ENCODE measurements at places on chromosomes 1 and 21. TPM values are rescaled to one million over a fixed set of nuclear protein-coding genes. Genes with fewer than 3 reads are reported as not detected.

- DNase-seq, result no peak
These were observed 59.9 kb downstream of the UBE2U start for GRCh38 chr1:64263335-64263734.

GRCh38 chr1:227732586-227733308, 2.4 kb downstream of the JMJD4 start:
- no peak for DNase-seq

The NLRP3 gene
- total RNA-seq, result 0.56 TPM

GRCh38 chr1:207397525-207397926, 56.6 kb upstream of the CR2 start:
- no peak for DNase-seq

DNA sequence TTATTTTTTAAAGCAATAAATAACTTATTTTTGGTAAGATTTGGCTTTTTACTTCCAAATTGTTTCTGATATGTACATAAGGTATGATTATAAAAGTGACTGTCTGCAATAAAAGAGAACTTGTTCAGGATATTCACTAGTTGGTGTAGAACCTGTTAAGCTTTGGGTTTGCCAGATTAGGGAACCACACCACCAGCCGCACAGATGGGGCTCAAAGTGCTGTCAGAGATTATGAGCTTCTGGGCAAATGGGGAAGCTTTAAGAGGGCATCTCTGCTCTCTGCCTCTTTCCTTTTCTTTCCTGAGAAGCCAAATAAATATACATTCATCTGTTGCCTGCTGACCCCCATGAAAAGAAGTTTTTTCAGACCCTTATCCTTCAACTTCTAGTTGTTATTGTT, 25.4 kb downstream of the IVNS1ABP start:
- no peak for DNase-seq

The PSRC1 gene
- total RNA-seq, result 0.73 TPM

DNA sequence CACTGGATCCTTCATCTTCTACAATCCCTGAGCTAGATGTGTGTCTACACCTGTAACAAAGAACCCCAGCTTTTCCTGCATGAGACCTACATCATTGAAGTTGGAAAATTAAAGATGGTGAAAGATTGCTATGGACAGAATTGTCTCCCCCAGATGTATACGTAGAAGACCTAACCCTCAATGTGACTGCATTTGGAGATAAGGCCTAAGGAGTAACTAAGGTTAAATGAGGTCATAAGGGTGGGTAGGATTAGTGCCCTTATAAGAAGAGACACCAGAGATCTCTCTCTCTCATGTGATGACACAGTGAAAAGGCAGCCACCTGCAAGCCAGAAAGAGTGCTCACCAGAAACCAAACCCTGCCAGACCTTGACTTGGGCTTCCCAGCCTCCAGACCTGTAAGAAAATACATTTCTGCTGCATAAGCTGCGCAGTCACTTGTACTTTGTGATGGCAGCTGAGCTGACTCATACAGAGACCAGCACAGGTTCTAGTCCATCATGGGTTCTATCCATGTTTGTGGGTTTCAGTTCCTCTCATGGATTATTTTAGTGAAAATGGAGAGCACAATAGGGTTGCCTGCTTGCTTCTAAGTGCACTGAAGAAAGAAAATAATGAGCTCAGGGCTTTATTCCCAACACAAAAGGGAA, 180.8 kb downstream of the TPR start:
- no peak for DNase-seq

DNA sequence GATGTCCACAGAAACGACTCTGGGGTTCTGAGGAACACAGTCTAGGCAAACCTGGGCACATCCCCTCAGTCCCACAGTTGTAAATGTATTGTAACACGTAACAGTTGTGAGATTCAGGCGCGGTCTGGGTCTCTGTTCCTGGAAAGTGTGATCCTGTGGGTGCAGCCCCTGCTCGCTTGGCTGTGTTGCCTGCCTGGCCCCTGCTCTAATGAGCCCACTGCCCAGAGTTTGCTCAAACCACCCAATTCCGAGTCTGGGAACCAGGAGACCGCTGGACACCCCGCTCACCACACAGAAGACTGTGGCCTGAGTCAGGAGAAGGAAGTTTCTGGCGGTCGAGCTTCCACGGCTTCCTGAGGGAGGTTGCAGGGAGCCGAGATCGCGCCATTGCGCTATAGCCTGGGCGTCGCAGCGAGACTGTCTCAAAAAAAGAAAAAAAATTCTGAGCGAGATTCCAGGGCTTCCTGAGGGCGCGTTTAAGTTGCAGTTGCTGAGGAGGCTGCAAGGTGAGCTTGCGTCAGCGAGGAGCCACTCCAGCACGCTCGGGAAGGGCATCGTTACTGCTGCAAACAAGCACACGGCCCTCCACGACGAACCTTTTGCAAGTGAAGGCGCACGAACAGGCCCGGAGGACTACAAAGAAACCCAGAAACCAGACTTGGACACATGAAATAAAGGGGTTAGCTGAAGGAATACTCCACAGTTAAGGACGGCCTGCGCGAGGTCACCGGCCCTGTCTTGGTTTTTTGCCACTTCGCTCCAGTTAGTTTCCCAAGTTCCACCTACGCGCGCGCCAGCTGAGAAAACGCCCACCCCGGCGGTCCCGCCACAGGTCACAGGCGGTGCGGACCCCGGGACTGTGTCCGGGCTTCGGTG, 1.1 kb downstream of the C21orf58 start:
- DNase-seq, result peak; percentile 46

DNA sequence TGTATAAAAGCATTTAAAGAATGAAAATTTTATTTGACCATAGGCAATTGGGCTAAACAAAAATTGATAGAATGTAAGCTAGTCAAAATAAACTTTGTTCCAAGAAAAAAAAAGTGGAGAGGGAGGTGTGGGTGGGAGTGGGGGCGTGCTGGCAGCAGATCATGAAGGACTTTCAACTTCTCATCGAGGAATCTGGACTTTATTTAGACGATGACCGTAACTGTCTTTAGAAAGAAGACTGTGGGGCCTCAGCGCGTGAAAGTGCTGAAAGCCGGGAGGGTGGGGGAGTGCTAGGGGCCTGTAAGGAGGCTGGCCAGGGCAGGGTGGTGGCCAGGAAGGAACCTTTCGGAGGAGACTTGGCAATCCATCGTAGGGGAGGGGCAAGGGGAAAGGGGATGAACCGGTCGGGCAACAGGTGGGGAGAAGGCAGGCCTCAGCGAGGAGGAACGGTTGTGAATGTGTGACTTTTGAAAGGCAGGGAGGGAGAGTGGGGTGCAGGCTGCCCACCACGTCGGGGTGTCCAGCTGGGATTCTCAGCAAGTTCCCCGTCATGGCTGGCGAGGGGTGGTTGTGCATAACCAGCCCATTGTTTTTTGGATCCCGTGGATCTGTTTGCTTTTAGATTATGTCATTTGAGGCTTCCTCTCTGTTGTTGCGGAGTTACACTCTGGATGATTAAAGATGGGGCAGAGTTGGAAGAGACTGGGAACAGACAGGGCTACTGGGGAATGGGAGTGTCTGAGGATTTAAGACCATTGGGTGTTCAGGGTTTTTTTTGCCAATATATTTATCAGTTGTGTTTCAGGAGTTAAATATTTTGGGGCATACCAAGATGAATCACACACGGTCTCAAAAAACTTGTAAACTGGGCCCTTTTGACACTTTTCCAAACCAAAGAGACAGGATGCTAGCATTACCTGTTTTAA, 35.5 kb downstream of the HUNK start:
- no peak for DNase-seq
